Osteocyte (in vitro differentiated cells): ENCODE measurements at places on chromosomes 3 and 15. TPM values are rescaled to one million over a fixed set of nuclear protein-coding genes. Genes with fewer than 3 reads are reported as not detected.

The WNT5A gene
- total RNA-seq, result 27.6 and 30.4 TPM in 2 replicates

The TGM4 gene
- total RNA-seq, result 0.26 TPM in 1 of 2 replicates, not detected in the other

The LCTL gene
- total RNA-seq, result not detected in 2 replicates

The BFSP2 gene
- not detected in 2 replicates for total RNA-seq

The MCTP2 gene
- total RNA-seq, result 0.26 and 0.32 TPM in 2 replicates

The GOLGA6D gene
- not detected in 2 replicates for total RNA-seq

The IGF2BP2 gene
- total RNA-seq, result 96.7 and 101 TPM in 2 replicates

The CHRNB4 gene
- not detected in 2 replicates for total RNA-seq

The GRAMD2A gene
- 0.47 TPM in 1 of 2 replicates, not detected in the other for total RNA-seq

The AADACL2 gene
- total RNA-seq, result not detected in 2 replicates

The CIB2 gene
- total RNA-seq, result 7.6 and 9.6 TPM in 2 replicates

The NR2E3 gene
- not detected in 2 replicates for total RNA-seq

The CASR gene
- total RNA-seq, result not detected in 2 replicates

The CCDC54 gene
- not detected in 2 replicates for total RNA-seq

The UCN2 gene
- total RNA-seq, result 0.81 and 0.89 TPM in 2 replicates

The TM6SF1 gene
- total RNA-seq, result 5.6 and 5.9 TPM in 2 replicates

The LIPH gene
- total RNA-seq, result not detected in 2 replicates

The C3orf85 gene
- total RNA-seq, result not detected in 2 replicates

The SUSD5 gene
- 22.7 and 25.5 TPM in 2 replicates for total RNA-seq

The SKOR1 gene
- total RNA-seq, result 0.42 and 0.48 TPM in 2 replicates

The FAM43A gene
- 38.2 and 38.6 TPM in 2 replicates for total RNA-seq

The SEMA7A gene
- total RNA-seq, result 0.37 and 0.51 TPM in 2 replicates

The P4HTM gene
- 31.3 and 35.6 TPM in 2 replicates for total RNA-seq

The GHSR gene
- not detected in 2 replicates for total RNA-seq

The OCA2 gene
- total RNA-seq, result 0.76 and 1.2 TPM in 2 replicates

The COL7A1 gene
- total RNA-seq, result 16.6 and 18.9 TPM in 2 replicates

The TMOD2 gene
- 4.3 and 6.3 TPM in 2 replicates for total RNA-seq

The IQCF2 gene
- not detected in 2 replicates for total RNA-seq

The ZDHHC23 gene
- 0.18 and 0.27 TPM in 2 replicates for total RNA-seq

The OTOL1 gene
- not detected in 2 replicates for total RNA-seq

The CELF6 gene
- 0.65 and 0.86 TPM in 2 replicates for total RNA-seq

The FBXW12 gene
- total RNA-seq, result not detected in 2 replicates

The TLE3 gene
- total RNA-seq, result 27.8 and 28.8 TPM in 2 replicates

The SLC28A1 gene
- not detected in 2 replicates for total RNA-seq

The RLBP1 gene
- not detected in 2 replicates for total RNA-seq

The ADGRG7 gene
- not detected in 2 replicates for total RNA-seq

The ATP13A4 gene
- 0.27 TPM in 1 of 2 replicates, not detected in the other for total RNA-seq

The TTC23 gene
- 23.1 and 23.5 TPM in 2 replicates for total RNA-seq

The BOC gene
- total RNA-seq, result 17.9 and 22.4 TPM in 2 replicates

The CFAP100 gene
- total RNA-seq, result not detected in 2 replicates

The CADM2 gene
- 1.5 and 2.2 TPM in 2 replicates for total RNA-seq

The ECE2 gene
- total RNA-seq, result not detected in 2 replicates

The CFAP92 gene
- 0.18 TPM in 1 of 2 replicates, not detected in the other for total RNA-seq

The PP2D1 gene
- not detected in 2 replicates for total RNA-seq

The PTH1R gene
- total RNA-seq, result 12.9 and 15.4 TPM in 2 replicates

The NCEH1 gene
- total RNA-seq, result 6.7 and 8.1 TPM in 2 replicates

The TMED3 gene
- total RNA-seq, result 102 and 120 TPM in 2 replicates

The MSL2 gene
- total RNA-seq, result 28.7 and 28.9 TPM in 2 replicates

The RETNLB gene
- not detected in 2 replicates for total RNA-seq

The MYZAP gene
- 1.4 and 1.5 TPM in 2 replicates for total RNA-seq

The ITIH1 gene
- not detected in 2 replicates for total RNA-seq

The HGD gene
- total RNA-seq, result 0.27 and 0.44 TPM in 2 replicates

The MORC1 gene
- not detected in 2 replicates for total RNA-seq

The CLDN16 gene
- not detected in 2 replicates for total RNA-seq
